CD4-positive, alpha-beta T cell treated with Interleukin-15 for 1 hour (primary cell): ENCODE measurements at places on chromosomes 13 and 19.

DNA sequence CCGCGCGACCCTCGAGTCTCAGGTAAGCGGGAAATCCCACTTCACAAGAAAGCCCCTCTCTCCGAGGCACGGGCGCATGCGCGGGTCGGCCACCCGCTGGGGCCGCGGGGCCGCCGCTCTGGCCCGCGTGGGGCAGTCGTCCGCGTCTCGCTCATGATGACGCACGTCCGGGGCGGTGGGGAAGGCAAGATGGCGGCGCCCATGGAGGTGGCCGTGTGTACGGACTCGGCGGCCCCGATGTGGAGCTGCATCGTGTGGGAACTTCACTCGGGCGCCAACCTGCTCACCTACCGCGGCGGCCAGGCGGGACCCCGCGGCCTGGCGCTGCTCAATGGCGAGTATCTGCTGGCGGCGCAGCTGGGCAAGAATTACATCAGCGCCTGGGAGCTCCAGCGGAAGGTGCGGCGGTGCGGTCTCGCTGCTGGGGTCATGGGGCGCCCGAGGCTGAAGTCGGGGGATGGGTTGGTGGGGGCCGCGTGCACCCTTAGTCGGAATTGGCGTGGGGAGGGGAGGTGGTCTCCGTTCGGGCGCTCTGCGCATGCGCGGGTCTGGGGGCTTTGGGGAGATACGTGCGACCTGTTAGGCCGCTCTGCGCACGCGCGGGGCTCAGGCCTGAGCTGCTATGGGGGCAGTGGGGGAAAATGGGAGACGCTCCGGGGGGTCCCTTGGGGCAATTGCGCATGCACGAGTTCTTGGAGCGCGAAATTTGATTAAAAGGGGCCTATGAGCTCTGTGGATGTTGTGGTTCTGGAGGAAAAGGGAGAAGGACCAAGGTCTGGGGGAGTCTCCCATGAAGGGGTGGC lies at the start of gene WDR18:
Gene WDR18 (plus strand): TSS at position 181 of the 803 bp plus-strand sequence. CDS start 9 bp downstream, at position 190.
- DNase-seq, result peak; percentile 89

GRCh38 chr13:48184260-48184659 lies 48.7 kb upstream of the ITM2B start:
- no peak for DNase-seq

DNA sequence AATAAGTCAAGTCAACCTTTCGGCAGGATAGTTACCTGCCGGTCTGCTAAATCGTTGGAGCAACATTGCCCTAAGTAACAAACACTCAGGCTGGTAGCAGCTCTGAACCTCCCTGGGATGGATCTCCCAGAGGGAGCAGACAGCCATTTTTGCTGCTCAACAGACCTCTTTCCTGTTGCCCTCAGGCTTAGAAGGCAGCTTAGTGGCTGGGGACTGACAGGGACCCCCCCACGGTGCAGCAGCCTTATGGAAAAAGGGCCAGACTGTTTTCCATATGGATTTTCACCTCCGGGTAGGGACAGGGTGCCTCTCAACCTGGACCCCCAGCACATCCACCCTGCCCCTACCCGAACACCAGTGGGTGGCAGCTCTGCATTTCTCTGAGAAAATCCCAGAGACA lies 49.7 kb downstream of the UBL3 start:
- no peak for DNase-seq

DNA sequence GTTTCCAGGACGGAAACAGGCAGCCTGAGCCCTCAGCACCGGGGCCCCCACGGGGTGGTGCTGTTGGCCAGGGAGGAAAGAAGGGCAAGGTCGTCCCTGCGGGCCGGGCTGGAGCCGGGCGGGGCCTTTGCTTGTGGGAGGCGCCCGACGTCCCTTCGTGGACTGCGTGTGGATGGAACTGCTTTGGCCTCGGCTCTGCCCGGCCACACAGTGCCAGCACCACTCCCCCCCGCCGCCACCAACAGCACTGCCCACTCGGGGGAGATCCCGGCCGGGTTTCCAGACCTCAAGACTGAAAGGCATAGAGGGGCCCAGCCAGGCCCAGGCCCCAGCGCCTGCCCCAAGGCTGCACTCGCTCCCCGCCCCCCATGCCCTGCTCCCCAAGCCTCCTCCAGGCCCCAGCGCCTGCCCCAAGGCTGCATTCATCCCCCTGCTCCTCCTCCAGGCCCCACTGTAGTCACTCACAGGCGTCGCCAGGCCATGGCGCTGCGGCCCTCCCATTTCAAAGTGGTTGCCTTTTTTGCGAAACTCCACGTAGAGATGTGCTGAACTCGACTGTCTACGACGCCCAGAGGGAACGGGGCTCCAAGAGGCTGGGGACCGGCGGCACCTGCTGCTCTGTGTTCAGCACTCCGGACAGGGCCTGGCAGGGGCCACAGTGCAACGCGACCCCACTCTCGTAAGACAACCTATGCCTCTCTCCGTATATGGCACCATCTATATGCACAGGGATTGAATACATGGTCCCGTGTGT lies 22.5 kb downstream of the C13orf46 start:
- DNase-seq, result peak; percentile 63

DNA sequence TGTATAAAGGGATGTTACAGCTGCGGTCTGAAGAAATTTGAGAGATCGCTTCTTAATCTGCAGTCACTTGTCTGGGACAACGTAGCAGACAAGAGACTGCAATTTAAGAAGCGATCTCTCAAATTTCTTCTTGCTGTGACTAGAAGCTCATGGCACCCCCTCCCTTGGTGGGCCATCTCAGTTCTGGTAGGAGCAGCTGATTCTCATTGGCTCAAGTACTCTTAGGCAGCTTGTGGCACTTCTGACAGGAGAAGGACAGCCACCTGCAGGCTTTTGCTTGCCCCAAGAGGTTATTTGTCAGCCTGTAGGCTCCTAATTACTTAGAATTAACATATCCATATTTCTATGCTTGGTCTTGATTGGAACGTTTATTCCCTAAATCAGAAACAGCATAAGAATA lies 503.0 kb downstream of the DCT start:
- DNase-seq, result no peak

DNA sequence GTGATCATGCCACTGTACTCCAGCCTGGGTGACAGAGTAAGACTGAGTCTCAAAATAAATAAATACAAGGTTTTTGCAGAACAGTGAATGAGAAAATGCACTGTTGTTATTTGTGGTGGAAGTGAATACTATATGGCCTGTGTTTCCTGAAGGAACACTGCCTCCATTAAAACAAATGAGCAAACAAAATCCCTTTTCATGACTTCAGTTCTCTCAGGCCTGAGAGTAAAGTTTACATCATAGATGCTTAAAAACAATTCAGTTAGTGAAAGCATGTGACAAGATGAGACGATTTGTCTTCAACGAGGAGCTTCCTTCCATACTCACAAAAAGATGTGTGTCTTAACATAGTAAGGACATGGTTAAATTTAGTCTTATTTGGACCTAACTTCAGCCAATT lies 14.4 kb downstream of the SPINT2 start:
- DNase-seq, result no peak

GRCh38 chr13:76440568-76440967 lies 445.6 kb downstream of the KCTD12 start:
- DNase-seq, result peak; percentile 16
